ENCODE measurements at places on chromosomes 3 and 15.

GRCh38 chr3:186356152-186356551, 5.9 kb downstream of the DGKG start:
- no peak for DNase-seq

- DNase-seq = no peak
Measured at GRCh38 chr3:145776782-145777408, 384.1 kb downstream of the PLOD2 start.

- DNase-seq = no peak
Measured at GRCh38 chr3:66265649-66266048, 44.8 kb downstream of the SLC25A26 start.

GRCh38 chr15:74836846-74837245, 6.1 kb downstream of the ULK3 start:
- DNase-seq = no peak

- DNase-seq = no peak
Measured at GRCh38 chr3:149339931-149340309, 6.5 kb upstream of the TM4SF18 start.

DNA sequence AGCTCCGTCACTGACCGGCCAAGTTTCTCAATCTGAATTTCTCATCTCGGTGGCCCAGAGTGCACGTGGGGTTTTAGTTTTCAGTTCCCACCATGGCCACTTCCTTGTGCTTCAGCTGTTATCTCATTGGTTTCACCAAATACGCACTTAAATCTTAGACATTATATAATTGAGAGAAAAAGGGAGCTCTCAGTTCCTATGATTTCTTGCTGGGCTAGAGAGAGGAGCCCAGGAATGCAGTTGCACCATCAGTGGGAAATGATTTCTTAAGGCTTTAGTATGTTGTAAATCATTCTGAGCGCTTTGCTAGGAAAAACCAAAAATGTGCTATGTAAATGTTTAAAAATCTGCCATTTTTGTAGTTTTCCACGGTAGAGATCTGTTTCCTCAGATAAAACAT, 53.2 kb downstream of the OXNAD1 start:
- DNase-seq = no peak

DNA sequence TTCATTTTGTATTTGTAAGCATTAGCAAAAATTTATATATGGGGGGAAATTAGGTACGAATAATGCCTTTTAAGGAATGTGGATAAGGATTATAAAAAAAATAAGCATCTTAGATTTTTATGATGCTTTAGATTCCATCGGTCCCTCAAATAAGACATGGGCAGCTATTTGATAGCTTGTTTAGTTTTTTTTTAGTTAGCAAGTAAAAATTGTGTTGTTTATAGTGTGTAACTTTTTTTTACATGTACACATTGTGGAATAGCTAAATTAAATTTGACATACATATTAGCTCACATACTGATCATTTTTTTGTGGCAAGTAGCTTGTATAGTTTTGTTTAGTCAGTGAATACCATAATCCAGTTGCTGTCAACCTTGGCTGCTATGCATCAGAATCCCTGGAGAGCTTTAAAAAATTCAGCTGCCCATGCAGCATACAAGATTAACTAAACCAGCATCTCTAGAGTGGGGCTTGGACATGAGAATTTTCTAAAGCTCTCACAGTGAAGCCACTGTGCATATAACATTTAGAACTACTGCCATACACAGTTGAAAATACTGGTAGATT, 53.9 kb downstream of the TMOD3 start:
- DNase-seq = no peak

GRCh38 chr15:25173241-25174028, 218.6 kb downstream of the SNRPN start:
- DNase-seq = no peak

DNA sequence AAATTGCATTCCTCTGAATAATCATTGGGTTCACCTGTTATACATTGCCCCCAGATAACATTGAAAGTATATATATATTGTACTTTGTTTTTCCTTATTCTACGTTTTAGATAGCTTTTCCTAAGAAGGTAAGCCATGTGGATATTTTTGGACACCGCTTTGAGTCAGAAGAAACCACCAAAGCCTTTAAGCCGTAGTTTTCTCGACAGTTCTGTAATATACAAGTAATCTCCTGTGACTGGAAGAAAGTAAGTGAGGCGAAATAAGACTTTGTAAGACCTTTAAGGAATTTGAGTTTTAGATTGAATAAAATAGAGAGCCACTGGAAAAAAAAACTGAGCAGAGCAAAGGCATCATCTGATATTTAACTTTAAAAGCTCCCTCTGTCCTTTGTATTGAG, 1092.0 kb downstream of the DIPK2A start:
- no peak for DNase-seq
